ENCODE measurements at places on chromosomes 3 and 15.

DNA sequence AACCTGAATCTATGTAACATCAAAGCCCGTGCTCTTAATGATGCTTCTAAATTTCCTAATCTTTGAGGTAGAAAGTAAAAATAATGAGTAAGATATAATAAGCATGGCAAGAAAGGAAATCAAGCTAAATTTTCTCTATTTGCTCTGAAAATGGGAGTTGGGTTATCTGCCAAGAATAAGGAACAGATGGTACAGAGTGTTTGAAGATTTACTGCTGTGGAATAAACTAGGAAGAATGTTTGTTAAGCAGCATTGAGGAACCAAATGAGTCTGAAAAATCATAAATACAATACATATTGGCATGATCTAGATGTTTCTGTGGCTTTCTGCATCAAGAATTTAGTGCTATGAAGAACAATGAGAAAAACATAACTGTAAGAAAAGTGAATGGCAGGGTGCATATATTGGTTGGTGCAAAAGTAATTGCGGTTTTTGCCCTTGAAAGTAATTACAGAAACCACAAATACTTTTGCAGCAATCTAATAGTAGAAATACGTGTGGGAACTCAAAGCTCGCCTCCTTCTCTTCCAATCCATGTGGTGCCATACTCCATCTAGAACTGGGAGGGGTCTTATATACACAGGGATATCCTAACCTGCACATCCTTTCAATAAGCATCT lies 87.6 kb downstream of the SUCNR1 start:
- no peak for DNase-seq

DNA sequence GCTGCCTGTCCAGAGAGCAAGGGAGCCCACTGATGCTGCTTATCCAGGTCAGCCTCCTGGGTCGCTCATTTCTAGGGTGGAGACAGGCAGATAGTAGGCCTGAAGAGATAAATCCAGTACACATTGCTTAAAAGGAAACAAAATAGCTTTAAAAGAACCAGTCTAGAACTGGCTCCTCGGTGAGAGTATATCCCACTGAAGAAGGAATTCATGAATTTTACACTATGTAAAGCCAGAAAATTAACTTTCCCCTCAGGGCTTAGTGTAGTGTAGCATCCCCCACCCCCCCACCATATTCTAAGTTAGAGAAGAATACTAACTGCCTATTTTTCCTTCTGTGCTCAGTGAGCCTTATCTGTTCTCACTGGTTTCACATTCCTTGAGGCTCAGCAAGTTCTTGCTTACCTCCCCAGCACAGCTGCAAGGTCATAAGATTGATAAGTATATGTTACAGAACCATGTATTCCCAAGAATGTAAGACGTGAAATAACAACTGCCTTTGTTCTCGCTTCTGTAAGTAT lies 30.5 kb upstream of the NOX5 start:
- DNase-seq: no peak

GRCh38 chr15:76398317-76399104 lies 61.9 kb downstream of the ISL2 start:
- no peak for DNase-seq

DNA sequence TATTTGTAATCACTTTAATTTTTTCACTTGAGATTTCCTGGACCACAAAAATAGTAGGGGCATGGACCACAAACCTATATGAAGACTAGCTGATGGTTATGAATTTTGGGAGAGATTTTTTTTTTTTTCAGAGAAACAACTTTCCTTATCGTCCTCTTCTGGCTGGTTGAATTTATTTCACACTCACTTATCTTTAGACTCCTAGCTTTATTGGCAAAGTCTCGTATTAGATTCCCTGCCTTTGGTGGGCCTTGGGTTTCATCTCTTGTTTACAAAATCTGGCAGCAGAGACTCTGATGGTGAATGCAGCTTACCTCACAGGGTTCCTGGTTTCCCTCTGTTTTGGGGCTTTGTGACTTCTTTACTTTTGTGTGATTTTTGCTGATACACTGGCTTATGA lies 44.5 kb upstream of the KIF23 start:
- DNase-seq: no peak

- DNase-seq: no peak
Observed at GRCh38 chr3:4720316-4721075, 227.3 kb downstream of the ITPR1 start.

DNA sequence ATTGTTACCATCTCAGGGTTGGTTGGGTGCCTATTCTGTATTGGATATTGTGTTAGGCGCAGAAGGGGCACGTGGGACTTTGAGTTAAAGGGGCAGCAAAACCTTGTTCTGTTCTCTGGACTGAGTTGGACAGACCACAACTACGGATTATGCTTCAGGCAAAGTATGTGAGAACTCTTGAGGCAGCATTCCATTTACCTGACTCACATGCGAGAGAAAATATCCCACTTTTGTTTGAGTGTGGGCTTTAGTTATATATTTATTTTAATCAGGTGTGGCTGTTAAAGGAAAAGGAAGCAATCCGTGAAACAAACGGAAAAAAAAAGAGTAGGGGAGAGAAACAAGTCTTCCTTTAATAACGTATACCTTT lies 627 bp upstream of the PLS1 start:
- no peak for DNase-seq

GRCh38 chr15:91857224-91857585 lies 3.7 kb downstream of the SLCO3A1 start:
- no peak for DNase-seq

DNA sequence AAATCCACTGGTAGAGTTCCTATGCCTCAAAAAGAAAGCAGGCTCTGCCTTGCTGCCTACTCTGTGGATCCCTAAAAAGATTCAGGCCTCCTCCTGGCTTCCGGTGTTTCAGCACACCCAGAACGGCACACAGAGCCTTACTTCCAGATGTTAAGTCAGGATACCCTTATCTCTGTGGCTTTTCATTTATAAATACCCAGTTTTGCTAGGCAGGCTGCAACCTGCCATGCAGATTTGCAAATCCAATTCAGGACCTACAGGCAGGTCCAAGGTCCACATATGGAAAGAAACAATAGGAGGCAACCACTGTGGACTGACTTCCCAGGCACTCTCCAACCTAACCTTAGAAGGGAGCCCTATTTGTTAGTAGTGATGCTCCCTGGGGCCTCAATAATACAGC lies 30.7 kb downstream of the EFL1 start:
- no peak for DNase-seq
